CD4-positive, alpha-beta T cell treated with Interleukin-17A for 4 hours (primary cell): ENCODE measurements at places on chromosomes 2 and 18.

DNA sequence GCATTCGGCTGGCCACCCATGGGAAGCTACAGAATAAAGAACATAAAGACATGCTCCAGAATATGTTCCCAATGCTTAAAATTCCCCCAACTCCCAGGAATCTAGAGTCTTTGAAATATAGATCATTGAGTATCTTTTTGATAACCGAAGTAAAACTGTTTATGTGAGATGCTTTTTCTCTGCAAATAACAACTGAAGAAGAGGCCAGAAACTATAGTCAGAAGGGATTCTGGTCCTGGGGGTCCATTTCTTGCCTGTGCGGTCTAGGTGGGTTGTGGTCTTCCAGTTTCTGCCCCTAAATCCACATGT lies 30.6 kb upstream of the SLC66A3 start:
- no peak for DNase-seq

DNA sequence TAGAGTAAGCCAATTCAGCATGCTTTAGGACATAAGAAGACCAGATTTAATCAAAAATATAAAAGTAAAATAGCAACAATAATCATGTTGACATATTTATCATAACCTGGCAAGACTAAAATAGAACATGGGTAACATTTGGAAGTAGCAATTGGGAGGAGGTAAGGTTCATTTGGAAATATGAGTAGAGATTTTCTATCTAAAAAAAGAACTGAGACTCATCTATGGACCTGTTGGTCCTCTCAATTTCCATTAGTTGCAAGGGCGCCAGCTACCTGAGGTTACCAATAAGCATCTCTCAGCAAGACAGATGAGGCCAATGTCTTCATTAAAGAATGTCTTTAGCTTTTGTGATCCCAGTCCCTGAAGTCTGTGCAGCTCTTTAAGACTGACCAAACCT lies 196.0 kb downstream of the IRS1 start:
- DNase-seq: no peak

- no peak for DNase-seq
These were observed 1490.2 kb upstream of the SLC39A10 start for GRCh38 chr2:194166818-194167217.

- DNase-seq: no peak
These were observed 55.4 kb downstream of the BOLA3 start for GRCh38 chr2:74092275-74092674.

DNA sequence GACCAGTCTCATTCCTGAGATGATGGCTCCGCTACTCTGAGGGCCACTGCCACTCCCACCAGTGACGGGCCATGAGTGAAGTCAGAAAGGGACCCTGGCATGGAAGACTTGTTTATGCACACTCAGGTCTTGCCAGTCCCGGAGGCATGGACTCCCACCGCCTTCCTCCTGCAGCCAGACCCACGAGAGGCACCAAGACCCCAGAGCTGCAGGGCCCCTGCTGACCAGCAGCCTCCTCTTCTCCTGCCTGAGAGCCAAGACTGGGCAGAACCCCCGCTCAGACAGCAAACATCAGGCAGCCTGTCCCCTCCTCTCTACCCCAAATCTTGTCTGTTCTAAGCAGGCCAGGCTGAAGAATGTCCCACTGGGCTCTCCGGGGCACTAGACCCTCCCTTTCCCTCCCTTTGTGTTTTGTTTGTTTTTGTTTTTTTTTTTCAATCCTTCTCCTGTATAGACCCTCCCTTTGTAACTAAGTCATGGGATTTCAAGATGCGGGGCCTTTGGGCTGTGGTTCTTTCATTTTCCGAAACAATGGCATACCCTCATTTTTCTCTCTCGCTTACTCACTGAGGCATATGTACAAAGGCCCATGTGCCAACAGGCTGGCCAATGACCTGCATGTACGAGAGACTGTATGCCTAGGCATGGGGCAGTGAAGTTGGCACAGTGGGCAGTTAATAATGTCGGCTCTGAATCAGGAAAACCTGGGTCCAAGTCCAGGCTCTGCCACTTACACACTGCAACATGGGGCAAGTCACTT lies 24.3 kb upstream of the MAPRE3 start:
- no peak for DNase-seq

GRCh38 chr2:16084274-16084673 lies 143.9 kb downstream of the MYCN start:
- DNase-seq: no peak

DNA sequence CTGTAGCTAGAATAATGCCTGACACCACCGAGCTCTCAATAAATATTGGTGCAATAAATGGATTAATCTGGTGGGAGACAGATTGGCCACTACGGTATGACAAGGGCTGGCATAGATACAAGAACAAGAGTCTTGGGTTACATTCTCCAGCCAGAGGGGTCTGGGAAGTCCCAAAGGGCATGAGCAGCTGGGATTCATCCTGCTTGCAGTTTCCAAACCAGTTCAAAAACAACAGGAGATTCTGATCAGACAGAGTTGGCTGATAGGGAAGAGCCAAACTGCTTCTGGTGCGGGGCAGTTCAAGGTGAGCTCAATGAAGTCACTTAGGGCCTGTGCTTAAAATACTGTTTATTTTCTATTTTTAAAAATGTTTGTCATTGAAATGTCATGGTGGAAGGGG lies 266.9 kb downstream of the TNS1 start:
- no peak for DNase-seq

DNA sequence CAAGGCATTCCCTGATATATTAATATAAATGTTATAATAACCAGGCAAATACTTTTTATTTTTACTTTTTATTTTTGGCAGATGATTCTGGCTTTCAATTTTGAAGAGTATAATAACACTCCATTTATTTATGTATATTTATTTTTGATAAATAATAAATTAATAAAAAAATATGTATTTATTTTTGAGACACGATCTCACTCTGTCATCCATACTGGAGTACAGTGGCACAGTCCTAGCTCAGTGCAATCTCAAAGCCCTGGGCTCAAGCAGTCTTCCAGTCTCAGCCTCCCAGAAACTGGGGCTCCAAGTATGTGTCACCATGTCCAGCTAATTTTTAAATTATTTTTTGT lies 93.4 kb upstream of the ITGA6 start:
- DNase-seq: no peak

- no peak for DNase-seq
These were observed 43.2 kb upstream of the GPR75 start for GRCh38 chr2:53903011-53903410.

- DNase-seq: no peak
These were observed 24.9 kb downstream of the COPS9 start for GRCh38 chr2:240111253-240111652.

DNA sequence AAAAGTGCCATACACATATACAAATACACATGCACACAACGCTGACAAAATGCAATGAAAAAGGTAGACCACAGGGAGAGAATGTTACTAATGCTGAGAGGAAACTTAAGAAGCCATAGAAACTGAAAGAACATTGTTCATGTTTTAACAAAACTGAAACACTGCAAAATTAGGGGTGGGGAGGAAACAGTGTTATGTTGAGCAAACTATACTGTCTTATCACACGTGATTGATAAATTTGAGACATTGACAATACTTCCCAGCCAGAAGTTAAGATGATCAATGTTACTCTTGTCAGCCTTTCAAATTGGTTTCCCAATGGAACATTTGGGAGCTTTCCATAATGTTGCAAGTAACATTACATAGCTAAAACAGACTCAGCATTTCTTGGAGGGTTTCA lies 165.5 kb downstream of the L3MBTL4 start:
- no peak for DNase-seq

DNA sequence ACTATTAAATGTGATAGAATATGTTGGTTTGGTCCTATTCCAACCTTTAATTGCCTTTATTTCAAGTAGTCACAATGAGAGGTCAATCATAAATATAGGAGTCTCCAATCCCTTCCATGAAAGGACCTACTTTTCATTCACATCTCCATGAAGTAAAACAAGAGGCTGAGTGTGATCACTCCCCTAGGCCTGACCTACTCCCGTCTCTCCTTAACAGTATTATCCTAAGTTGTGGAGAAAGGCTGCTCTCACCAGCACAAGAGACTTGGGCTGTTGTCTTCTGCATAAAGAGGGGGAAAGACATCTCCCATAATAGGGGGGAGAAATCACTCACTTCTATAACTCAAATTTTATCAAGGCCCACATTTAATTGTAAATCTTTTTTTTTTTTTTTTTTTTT lies 105.4 kb downstream of the SOS1 start:
- DNase-seq: no peak

DNA sequence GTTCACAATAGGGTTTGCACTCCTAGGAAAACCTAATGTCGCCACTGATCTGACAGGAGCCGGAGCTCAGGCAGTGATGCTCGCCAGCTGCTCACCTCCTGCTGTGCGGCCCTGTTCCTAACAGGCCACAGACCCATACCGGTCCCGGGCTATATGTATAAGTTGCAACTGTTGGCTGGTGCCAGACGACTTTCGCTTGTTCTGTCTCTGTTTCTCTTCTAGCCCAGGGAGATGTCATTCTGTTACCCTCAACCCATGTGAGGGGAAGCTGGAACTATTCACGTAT lies 170.3 kb downstream of the BCL2 start:
- no peak for DNase-seq

DNA sequence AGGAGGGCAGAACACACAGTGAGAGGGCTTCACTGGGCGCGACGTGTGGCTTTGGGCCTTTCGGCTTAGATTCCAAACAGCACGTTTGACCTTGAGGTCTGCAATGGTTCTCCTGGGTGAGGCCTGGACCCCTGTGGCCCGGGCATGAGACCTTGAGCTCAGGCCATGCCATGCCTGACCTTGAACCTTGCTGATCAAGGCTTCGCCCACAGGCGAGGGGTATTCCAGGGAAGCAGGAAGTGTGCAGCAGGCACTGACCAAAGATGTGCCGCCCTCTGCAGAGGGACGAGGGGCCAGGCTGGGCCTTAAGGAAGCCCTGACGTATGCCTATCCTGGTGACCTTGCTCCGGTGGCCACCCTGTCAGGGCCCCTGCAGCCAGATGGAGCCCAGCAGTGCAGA lies 178.3 kb upstream of the HDAC4 start:
- DNase-seq: no peak

- DNase-seq: no peak
These were observed 357.2 kb upstream of the MYT1L start for GRCh38 chr2:2688254-2688653.

DNA sequence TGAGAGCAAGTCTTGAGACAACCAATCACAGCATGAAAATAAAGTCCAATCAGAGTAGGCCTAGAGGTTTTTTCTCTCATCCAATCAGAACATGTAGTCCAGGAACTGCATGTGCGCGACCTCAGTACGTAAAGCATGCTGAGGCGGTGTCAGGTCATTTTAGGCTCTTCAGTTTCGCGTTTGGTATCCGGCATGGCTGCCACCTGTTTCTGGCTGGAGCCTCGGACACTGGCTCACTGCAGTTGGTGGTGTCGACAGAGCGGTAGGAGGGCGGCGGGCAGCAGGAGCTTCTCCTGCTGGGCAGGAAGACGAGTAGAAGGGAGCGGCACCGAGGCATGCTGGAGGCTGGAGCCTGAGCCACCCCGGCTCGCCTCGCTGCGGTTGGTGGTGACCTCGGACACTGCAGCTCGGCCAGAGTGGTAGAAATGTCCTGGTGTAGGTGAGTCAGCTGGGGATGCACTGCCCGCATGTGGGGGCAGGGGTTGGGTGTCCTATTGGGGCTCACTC lies 15.8 kb downstream of the CCDC74A start:
- DNase-seq: no peak

GRCh38 chr2:43028188-43028587 lies 198.2 kb downstream of the ZFP36L2 start:
- DNase-seq: no peak

- DNase-seq: no peak
These were observed 10.0 kb downstream of the IL1R2 start for GRCh38 chr2:102001767-102002142.

DNA sequence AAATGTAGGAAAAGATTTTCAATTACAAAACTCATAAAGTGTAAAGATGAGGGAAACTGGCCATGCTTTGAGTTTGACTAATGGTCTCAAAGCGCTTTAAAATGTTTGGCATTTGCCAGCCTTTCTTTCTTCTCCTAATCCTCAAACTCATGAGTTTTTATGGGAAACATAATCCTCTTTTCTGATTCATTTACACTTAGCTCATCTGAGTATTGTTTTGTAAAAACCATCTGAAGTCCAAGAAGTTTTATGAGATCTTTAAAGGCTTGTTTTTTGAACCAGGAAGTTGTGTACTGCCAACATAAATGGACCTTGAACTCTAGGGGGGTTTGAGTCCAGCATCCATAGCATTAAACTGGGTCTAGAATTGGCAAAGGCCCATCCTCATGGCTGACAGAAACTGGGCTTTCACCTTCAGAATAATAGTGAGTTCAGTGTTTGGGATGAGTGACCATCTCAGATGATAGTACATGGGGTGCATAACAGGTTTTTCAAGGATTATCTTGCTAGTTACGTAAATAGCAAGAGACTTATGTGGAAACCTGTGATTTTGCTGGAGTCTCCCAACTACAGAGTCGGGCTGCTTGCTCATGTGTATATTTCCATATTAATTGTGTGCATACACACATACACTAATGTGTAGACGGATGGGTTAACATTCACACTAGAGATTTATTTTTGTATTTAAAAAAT lies 3.8 kb upstream of the LTBP1 start:
- no peak for DNase-seq

GRCh38 chr2:147464737-147465357 lies 380.0 kb upstream of the ACVR2A start:
- DNase-seq: no peak

DNA sequence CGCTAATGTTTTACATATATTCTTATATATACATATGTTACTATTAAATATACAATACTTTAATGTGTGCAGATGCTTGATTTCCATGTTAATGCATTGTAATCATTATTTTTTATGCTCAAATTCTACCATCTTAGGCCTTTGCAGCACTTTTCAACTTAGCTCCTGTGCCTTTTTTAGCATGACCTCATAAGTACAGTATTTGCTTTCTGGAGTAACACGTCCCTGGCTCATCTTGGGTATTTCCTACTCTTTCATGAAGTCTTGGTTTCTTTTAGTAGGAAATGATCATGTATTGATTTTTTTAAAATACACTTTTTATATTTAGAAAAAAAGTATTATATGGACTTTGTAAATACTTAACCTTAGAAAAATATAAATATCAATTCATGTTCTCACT lies 36.5 kb downstream of the CAB39 start:
- DNase-seq: no peak

GRCh38 chr2:32965523-32966171 lies 18.9 kb downstream of the LTBP1 start:
- DNase-seq: no peak

- no peak for DNase-seq
These were observed 110.0 kb upstream of the RASGRP3 start for GRCh38 chr2:33366473-33366872.

- DNase-seq: no peak
These were observed 306.5 kb upstream of the CYP26B1 start for GRCh38 chr2:72454189-72454588.

DNA sequence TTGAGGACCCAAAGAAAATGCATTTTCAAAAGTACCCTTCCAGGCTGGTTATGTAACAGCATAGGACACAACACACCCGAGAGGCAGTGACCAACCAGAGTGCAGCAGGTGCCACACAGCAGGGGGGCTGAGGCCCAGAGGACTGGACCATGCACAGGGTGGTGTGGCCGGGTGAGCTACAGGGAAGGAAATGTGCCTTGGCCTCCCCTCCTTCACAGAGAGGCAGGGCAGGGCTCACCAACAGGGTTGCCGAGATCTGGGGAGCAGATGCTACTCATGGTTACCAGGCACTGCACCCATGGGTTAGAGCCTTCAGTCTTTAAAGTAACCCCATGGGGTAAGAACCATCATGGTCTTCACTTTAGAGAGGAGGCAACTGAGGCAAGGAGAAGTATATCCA lies 158.4 kb downstream of the MSH2 start:
- DNase-seq: no peak
